Breast epithelium (tissue), 4 donors: ENCODE measurements at places on chromosomes 7 and 10. TPM values are rescaled to one million over a fixed set of nuclear protein-coding genes. Genes with fewer than 3 reads are reported as not detected.
A peak's percentile ranks its signal among the peaks of the same experiment; 100 is the strongest.

GRCh38 chr10:44854693-44855350, 56.3 kb upstream of the TMEM72 start:
- no peak for DNase-seq

DNA sequence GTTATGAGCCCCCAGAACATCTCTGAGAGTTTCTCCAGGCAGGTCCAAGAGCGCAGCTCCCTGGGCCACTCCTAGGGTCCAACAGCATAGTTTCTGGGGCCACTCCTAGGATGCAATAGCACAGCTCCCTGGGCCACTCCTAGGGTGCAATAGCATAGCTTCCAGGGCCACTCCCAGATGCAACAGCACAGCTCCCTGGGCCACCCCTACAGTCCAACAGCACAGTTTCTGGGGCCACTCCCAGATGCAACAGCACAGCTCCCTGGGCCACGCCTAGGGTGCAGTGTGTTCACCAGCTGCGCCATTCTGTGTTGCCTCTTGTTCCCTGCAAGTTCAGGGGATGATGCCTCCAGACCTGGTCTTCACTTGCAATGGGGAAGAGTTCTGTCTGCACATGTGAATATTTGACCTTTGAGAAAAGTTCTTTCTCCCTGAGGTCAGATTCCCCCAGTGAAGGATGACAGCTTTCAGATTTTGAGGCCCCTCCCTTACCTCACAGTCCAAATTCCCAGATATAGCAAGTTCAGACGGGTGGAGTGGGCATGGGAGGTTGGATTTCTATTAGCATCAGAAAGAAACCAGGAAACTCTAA, 43.0 kb upstream of the LEP start:
- peak; percentile 37 for DNase-seq

GRCh38 chr10:119319920-119320258, 112.5 kb downstream of the GRK5 start:
- no peak for DNase-seq

DNA sequence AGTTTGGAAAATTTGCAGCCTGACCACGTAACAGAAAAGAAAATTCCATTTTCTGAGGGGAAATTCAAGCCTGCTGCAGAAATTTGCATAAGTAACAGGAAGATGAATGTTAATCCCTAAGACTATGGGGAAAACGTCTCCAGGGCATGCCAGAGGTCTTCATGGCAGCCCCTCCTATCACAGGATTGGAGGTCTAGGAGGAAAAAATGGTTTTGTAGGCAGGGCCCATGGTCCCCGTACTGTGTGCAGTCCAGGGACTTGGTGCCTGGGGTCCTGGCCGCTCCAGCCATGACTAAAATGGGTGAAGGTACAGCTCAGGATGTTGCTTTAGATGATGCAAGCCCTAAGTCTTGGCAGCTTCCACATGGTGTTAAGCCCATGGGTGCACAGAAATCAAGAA, 437.3 kb upstream of the SEMA3A start:
- no peak for DNase-seq

DNA sequence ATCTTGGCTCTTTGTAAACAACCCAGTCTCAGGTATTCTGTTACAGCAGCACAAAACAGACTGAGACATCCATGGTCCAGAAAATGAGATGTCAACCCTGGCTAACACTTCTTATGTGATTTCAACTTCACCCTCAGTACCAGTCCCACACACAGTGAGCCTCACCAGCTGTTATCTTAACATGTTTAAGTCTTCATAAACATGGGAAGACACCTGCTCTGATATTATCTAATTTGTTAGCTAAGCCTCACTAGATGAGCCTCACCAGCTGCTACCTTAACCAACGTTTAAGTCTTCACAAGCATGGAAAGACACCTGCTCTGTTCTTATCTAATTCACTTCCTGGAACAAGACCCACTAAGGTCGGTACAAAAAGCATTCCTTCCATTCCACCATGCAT, 130.8 kb downstream of the CALN1 start:
- no peak for DNase-seq

DNA sequence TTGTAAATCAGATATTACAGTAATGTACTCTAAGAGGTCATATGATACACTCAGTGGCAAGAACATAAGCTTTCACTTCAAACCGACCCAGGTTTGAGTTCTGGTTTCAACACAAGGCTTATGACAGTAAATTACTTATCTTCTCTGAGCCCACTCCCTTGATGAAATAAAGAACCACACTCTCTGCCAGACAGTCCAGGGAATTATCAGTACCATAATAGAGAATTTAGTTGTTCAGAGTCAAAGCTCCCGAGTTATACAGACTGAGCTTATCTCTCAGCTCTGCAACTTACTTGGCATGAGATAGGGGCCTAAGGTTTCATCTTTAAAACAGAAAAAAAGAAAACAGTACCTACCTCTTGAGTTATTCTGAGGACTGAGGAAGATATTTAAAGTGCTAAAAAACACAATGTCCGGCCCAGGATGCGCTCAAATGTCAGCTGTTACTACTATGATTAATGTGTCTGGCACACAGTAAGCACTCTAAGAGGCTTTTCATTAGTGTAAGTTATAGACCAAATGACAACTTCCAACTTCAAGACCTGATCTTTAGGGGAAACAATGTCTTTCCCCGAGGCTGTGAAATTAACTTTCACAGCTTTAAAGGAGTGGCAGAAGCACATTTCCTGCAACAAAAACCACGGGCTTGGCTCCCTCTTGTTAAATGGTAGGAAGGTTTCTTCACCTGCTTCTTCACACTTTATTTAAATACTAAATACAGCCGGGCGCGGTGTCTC, 38.1 kb downstream of the UBE2H start:
- DNase-seq, result no peak

The NUTM2E gene
- total RNA-seq, result not detected

The PTF1A gene
- total RNA-seq, result not detected

The CTAGE8 gene
- total RNA-seq, result 4.3 TPM

The NRG3 gene
- total RNA-seq, result 0.16 TPM

The DNAJC12 gene
- 19.0 TPM for total RNA-seq
